AG10803 (cell line): ENCODE measurements at places on chromosomes 5 and 9.

GRCh38 chr5:165241811-165242210 is 1736.4 kb downstream of the MAT2B start:
- DNase-seq: no peak

DNA sequence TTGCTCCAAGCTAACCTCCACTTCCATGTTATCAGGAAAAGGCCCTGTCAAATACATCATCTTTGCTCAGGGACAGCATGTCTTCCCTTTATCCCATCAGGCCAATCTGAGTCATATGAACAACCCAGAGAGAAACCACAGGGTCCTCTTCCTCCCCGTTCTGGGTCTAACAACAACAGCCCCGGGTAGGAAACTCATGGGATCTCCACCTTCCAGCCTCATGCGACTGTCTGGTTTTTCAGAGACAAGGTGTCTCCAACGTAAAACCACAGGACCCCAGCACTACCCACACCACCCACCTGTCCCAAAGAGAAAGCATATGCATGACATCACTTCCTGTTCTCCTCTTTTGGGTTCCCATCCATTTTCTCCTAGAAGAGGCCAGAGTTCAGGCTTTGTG is 217.9 kb downstream of the ENC1 start:
- DNase-seq: no peak

GRCh38 chr5:114940709-114941108 is 229.0 kb downstream of the TRIM36 start:
- DNase-seq: no peak

DNA sequence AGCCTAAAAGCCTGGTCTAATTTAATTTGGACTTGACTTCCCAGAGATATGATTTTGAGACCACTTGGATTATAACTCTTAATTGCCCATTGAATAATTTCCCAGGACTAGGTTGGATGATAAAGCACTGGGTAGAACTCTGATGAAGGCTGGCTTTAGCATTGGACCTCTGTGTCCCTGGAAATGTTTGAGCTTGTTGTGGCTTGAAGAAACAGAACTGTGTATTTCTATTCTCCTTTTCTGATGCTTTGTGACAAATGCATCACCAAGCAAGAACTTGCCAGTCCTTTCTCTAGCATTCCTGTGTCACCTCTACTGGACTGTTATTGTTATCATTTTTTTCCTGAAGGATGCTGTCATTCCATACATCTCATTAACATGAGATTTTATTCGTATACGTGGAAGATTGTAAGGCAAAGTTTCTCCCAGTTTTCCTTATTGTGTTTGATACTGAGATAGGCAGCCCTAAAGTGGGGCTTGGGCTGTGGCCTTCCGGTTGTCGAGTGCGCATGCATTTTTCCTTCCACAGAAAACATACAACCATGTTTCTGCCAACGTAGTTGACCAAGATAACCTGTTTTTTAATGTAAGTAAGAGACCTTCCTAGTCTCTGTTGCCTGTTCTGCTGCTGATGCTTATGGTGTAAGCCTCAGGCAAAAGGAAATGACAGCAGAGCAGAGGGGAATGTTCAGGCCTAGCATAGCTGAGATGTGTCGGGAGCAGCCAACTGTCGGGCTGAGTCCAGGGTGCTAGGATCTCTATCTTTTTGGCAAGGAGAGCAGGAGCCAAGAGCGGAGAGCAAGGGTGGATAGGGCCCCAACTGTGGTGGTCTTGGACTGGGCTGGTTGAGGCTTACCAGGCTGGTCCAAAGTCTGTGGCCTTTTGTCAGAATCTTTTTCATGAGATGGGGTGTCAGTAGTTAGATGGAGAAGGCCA is 2.3 kb downstream of the NTRK2 start:
- DNase-seq: no peak

- DNase-seq: peak; percentile 73
Observed at GRCh38 chr9:117718085-117718484, 13.9 kb downstream of the TLR4 start.

GRCh38 chr5:168227973-168228615 is 63.4 kb upstream of the WWC1 start:
- peak; percentile 61 for DNase-seq

GRCh38 chr9:38026021-38026809 is 42.8 kb downstream of the SHB start:
- DNase-seq: peak; percentile 95

DNA sequence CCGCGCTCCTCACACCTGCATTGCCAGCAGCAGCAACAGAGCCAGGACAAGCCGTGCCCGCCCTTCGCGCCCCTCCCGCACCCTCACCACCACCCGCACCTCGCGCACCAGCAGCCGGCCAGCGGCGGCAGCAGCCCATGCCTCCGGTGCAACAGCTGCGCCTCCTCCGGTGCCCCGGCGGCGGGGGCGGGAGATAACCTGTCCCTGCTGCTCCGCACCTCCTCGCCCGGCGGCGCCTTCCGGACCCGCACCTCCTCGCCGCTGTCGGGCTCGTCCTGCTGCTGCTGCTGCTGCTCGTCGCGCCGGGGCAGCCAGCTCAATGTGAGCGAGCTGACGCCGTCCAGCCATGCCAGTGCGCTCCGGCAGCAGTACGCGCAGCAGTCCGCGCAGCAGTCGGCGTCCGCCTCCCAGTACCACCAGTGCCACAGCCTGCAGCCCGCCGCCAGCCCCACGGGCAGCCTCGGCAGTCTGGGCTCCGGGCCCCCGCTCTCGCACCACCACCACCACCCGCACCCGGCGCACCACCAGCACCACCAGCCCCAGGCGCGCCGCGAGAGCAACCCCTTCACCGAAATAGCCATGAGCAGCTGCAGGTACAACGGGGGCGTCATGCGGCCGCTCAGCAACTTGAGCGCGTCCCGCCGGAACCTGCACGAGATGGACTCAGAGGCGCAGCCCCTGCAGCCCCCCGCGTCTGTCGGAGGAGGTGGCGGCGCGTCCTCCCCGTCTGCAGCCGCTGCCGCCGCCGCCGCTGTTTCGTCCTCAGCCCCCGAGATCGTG is 517 bp downstream of the KCNN2 start:
- DNase-seq: no peak
